ENCODE measurements at places on chromosomes 3 and 15.

DNA sequence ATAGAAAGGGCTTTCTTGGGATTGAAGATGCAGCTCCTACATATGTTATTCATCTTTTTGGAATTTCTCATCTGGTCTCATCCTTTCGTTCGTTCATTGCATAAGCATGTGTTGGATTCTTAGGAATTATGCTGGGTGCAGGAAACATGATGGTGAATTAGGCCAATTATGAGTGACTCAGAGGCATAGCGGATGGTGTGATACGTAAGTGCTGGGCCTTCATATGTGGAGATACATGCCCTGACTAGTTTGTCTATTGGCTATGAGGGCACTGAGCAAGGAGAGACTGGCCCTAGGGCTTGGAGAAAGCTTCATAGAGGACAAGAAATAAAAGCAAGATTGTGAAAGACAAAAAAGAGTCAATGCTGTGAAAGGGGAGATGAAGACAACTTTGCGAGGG, 235.1 kb downstream of the MYRIP start:
- DNase-seq, result no peak

GRCh38 chr3:65749066-65749465, 289.7 kb downstream of the MAGI1 start:
- DNase-seq, result no peak

GRCh38 chr3:52268036-52268435, 10.4 kb downstream of the WDR82 start:
- DNase-seq, result no peak

GRCh38 chr3:150764967-150765366, 2.0 kb upstream of the SIAH2 start:
- DNase-seq, result no peak

GRCh38 chr15:40443255-40443654, 2.5 kb downstream of the BAHD1 start:
- DNase-seq, result no peak

- no peak for DNase-seq
Measured at GRCh38 chr3:140563206-140563760, 114.6 kb upstream of the TRIM42 start.

GRCh38 chr3:45905755-45906154, 19.4 kb downstream of the CCR9 start:
- DNase-seq, result no peak

GRCh38 chr15:68431792-68432401, at the start of gene ITGA11:
Gene ITGA11, minus strand, starts transcription at chr15:68432163. Its CDS starts 97 bp downstream, at chr15:68432066.
- peak; percentile 9 for DNase-seq

GRCh38 chr15:29092376-29093064, 177.1 kb downstream of the NSMCE3 start:
- DNase-seq, result no peak

Data from hematopoietic multipotent progenitor cell (in vitro differentiated cells).